Caco-2 (cell line): ENCODE measurements at places on chromosomes 12 and 14. TPM values are rescaled to one million over a fixed set of nuclear protein-coding genes. Genes with fewer than 3 reads are reported as not detected.

- no peak overlapping the region for H3K27ac ChIP-seq
- no peaks in the 10 kb centered on the region for H3K4me1 ChIP-seq
- no peaks in the 10 kb centered on the region for H3K27me3 ChIP-seq
- DNase-seq: no peak
- no peak overlapping the region for H3K4me3 ChIP-seq
Measured at GRCh38 chr14:100723830-100724437, 2.8 kb upstream of the DLK1 start.

DNA sequence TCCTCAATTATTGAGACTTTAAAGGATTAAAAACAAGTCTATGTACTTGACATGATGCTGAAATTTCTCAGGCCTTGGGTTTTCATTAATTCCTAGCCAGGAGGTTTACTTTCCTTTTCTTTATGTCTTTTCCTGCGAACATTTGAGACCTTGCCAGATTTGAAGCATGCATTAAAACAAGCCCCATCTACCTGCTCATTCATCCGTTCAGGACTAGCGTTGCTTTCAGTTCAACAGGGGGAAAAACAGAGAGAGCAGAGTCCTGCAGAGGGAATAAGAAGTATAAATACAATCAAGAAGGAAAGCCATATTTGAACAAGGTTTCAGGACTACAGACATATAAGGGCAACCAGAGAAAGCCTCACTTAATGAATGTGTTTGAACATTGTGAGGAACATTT lies 542.4 kb downstream of the DIO2 start:
- no peak overlapping the region for H3K27ac ChIP-seq
- no peak for DNase-seq
- no peaks in the 10 kb centered on the region for H3K27me3 ChIP-seq
- H3K36me3 ChIP-seq: no peaks in the 10 kb centered on the region

GRCh38 chr12:99700032-99700431 lies 52.5 kb downstream of the GARIN6 start:
- no peaks in the 10 kb centered on the region for H3K27me3 ChIP-seq
- H3K4me1 ChIP-seq: no peaks in the 10 kb centered on the region
- H3K4me3 ChIP-seq: no peak overlapping the region
- DNase-seq: no peak

GRCh38 chr12:58298803-58299202 lies 357.4 kb downstream of the ATP23 start:
- H3K36me3 ChIP-seq: no peaks in the 10 kb centered on the region
- H3K27me3 ChIP-seq: no peaks in the 10 kb centered on the region
- H3K4me3 ChIP-seq: no peak overlapping the region
- H3K27ac ChIP-seq: no peak overlapping the region
- no peaks in the 10 kb centered on the region; the same call in 1 of the 2 replicates for H3K4me1 ChIP-seq

DNA sequence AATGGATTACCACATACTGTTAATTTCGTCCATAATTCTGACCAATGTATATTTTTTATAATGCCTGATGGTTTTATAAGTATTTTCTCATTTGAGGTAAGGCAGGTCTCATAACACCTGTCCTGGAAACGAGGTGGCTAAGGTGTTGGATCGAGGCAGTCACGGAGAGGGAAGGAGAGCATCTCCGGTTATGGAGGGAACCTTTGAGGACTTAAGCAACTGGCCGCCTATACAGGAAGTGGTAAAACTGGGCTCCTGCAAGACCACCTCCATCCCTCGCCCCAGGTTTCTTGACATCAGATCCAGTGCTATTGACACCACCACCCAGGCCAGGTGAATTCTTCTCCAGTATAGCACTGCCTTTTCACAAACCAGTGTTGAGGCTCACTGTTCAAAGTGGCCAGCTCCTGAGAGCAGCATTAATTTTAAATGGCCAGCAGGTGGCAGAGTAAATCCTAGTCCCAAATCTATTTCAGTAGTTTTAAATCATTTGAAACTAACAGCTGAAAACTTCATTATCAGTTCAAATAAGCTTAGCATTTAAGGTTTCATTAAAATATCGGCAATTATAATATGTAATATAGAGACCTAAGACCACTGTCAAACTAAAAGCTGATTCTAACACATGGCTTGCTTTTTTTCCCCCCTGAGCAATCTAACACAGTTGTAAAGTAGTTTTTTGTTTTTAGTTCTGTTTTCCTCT lies 100.8 kb downstream of the PPM1A start:
- no peaks in the 10 kb centered on the region for H3K27me3 ChIP-seq
- H3K4me3 ChIP-seq: no peak overlapping the region
- no peak for DNase-seq
- no peaks in the 10 kb centered on the region for H3K36me3 ChIP-seq

DNA sequence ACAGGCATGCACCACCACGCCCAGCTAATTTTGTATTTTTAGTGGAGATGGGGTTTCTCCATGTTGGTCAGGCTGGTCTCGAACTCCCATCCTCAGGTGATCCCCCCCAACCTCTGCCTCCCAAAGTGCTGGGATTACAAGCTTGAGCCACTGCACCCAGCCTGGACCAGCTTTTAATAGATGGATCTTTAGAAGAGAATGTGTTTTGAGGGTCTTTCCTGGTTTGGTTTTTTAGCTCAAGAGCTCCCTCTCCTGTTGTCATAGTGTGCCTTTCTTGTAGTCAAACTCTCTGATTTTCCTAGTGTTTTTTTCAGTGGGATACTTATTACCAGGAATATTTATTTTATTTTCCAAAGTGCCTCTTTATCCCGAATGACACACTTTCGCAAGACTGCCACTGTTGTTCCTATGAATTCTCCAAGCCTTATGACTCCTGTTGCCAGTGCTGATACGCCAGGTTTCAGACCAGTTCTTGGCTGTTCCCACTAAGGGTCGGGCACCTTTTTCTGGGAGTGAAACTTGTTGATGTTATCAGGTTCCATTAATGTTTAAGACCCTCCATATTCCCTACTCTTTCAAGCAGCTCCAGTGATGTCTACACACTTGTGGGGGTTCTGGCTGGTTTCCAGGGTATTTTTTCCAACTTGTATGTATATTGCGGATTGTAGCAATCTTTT lies 31.5 kb upstream of the LIMA1 start:
- H3K27ac ChIP-seq: no peak overlapping the region
- DNase-seq: peak; percentile 56
- H3K4me3 ChIP-seq: no peak overlapping the region

DNA sequence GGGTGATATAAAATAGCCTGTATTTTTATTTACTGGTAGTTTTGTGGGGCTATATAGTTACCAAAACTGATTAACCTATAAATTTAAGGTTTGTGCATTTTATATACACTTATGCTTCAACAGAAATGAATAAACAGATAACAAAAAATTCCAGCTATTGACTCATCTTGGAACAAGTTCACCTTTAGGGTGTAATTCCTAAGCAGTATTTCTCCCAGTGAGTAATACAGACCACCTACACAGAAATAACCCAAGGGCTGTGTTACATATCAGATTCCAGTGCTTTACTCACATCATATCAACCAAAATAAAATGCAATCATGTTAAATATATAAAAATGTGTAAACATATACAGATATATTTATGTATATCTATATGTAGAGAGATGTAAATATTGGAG lies 345.6 kb downstream of the ADAMTS20 start:
- DNase-seq: no peak
- no peak overlapping the region for H3K27ac ChIP-seq
- no peaks in the 10 kb centered on the region for H3K36me3 ChIP-seq
- H3K27me3 ChIP-seq: no peaks in the 10 kb centered on the region

DNA sequence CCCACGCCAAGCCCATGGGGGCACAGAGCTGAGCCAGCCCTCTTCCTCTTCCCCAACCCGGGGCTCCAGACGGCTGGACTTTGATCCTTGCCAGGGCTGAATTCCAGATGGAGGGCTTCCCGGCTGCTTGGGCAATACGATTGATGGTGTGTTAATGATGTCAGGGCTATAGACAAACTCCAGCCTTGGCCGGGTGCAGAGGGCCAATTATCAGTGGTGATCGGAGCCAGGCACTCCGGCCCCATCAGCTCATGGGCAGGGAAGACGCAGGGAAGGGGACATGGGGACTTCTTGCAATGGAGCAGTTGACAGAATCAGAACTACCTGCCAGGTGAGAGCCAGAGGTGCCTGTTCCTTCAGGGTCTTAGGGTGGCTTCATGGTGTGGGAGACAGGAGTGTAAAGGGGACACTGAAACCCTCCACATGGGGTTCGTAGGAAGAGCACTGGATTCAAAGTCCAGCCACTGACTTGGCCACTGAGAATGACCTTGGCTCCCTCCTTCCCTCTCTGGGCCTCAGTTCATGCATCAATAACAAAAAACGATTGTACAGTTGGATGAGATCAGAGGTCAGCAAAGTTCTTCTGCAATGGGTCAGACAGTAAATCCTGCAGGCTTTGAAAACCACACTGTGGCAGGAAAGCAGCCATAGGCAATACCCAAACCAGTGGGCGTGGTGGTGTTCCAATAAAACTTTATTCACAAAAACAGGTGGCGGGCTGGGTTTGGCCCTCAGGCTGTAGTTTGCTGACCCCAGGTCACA lies 333.7 kb downstream of the MED13L start:
- no peak for DNase-seq
- no peak overlapping the region for H3K27ac ChIP-seq
- H3K27me3 ChIP-seq: no peaks in the 10 kb centered on the region
- no peaks in the 10 kb centered on the region for H3K36me3 ChIP-seq

DNA sequence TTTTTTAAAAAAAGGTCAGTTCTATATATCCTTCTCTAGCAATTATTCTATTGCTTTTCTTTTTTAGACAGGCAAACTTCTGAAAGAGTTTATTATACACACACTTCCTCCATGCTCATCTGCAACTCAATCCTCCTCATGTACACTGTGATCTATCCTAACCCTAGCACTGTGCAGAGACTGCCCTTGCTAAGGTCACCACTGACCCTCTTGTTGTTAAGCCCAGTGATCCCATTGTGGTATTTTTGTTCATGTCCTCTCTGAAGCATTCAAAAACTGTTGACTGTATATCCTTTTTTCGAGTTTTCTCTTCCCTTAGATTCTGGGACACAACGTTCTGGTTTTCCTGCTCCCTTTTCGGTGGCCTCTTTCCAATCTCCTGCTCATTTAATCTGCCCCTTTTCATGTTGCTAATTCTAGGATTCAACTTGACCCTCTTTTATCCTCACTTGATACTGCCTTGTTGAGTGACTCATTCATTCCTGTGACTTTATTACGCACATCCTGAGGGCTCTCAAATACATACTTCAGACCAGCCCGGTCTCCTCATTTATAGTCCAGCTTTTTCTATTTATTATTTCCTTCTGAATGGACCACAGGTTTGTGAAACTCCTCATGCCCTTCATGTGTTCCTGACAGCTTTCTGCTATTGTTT lies 53.9 kb upstream of the PTPRB start:
- H3K27me3 ChIP-seq: no peaks in the 10 kb centered on the region
- H3K4me1 ChIP-seq: no peaks in the 10 kb centered on the region
- H3K27ac ChIP-seq: no peak overlapping the region
- no peak for DNase-seq
- no peaks in the 10 kb centered on the region for H3K36me3 ChIP-seq

DNA sequence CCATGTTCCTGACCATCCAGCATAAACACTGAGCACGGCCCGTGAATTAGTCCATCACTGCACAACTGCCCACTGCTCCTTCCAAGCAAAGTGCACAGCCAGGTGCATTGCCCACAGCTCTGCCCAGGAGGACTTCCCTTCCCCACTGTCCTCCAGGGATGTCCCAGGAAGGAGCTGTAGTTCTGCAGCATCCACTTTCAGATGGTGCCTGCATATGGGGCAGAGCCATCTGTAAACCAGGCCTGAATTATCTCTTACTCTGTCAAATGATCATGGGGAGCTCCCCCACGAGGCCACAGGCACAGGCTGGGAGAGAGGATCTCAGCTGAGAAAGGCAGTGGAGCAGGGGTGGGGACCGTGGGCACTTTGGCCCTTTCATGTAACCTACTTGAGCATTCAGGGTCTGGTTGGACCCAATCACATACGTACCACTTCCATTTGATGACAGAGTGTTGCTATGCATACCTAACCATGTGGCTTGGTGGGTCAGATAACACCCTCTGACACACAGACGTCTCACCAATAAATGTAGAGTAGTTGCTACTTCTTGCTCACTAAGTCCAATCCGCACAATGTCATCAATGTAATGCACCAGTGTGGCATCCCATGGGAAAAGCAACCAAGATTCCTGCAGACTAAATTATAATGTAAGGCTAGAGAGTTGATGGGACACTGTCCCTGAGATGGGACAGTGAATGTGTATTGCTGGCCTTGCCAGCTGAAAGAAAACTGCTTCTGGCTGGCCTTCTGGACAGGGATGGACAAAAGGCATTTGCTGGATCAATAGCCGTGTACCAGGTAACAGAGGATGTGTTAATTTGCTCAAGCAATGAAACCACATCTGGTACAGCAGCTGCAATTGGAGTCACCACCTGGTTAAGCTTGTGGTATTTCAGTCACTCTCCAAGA lies 113.8 kb upstream of the C14orf180 start:
- DNase-seq: no peak
- no peaks in the 10 kb centered on the region for H3K4me1 ChIP-seq
- H3K36me3 ChIP-seq: no peaks in the 10 kb centered on the region

SERPINA6 gene
- 0.32 and 0.56 TPM in 2 replicates for total RNA-seq

GPR68 gene
- 0.14 TPM in 2 replicates for total RNA-seq

PTCSC3 gene
- not detected in 2 replicates for total RNA-seq

OR4E2 gene
- not detected in 2 replicates for total RNA-seq

CCDC60 gene
- not detected in 2 replicates for total RNA-seq

LYZ gene
- total RNA-seq: 16.8 and 16.9 TPM in 2 replicates
